ENCODE measurements at places on chromosomes 3 and 15.

DNA sequence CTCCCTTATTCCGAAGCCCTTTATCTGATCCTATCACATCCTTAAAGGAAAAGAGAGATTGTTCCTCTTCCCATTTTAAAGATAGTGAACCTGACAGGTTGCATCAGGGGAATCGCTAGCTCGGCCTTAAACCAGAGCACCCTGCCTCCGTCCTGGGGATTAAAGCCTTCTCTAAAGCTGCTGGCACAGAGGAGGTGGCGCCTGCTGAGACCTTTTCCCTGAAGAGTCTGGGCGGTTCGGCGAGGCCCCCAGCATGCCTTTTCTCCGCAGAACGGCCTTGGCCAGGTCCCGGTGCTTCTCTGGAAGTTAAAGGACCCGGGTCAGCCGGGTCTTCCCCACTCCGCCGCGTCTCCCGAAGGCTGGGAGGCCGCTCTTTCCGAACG lies 593 bp downstream of the FAM219B start:
- peak; percentile 24 for DNase-seq

GRCh38 chr3:42012383-42012934 lies 50.6 kb upstream of the ULK4 start:
- peak; percentile 40 for DNase-seq

- DNase-seq = no peak
Observed at GRCh38 chr3:14703128-14703750, 28.3 kb downstream of the C3orf20 start.

DNA sequence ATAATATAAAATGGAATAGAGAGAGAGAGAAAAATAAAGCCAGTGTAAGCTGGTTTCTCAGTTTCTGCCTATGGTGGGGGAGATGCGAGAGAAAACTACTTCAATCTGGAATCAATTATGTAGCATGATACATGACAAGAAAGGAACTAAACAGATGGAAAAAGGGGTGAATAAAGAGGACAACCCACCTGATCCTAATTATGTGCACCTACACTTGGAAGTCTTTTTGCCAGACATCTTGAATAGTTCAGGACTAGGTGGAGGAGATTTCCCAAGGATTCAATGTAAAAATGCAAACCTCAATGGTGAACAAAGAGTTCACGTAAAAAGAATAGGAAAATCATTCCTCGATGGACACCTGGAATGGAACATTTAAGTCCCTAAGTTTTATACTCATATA lies 524.4 kb upstream of the RGMA start:
- DNase-seq = no peak

- no peak for DNase-seq
Observed at GRCh38 chr3:42129014-42129953, 38.1 kb downstream of the TRAK1 start.

GRCh38 chr3:179038216-179038898 lies 33.3 kb downstream of the ZMAT3 start:
- no peak for DNase-seq

GRCh38 chr3:132781922-132782321 lies 59.7 kb upstream of the NPHP3 start:
- DNase-seq = no peak

- DNase-seq = peak; percentile 11
Observed at GRCh38 chr3:151265866-151266265, 12.5 kb downstream of the P2RY14 start.

- no peak for DNase-seq
Observed at GRCh38 chr3:17144665-17144993, 259.9 kb downstream of the PLCL2 start.

DNA sequence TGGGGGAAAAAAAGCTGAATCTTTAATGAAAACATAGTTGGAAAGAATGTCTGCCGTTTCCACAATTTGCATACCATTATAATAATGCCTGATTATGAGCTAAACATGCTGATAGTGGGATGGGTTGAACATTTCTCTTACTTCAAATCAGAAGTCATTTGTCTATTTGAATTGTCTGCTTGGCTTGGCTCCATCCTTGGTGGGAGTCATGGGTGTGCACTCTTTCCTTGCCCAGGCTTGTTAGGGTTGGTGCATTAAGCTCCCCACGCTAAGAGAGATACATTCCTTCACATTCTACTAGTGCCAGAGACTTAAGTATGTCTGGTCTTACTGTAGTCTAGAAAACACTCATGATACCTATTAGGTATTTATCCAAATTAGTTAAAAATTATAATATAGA lies 121.4 kb upstream of the RARB start:
- DNase-seq = no peak

GRCh38 chr3:126984391-126985131 lies 1.6 kb downstream of the PLXNA1 start:
- no peak for DNase-seq

- DNase-seq = peak; percentile 62
Observed at GRCh38 chr3:126357295-126358037, at the start of gene KLF15. Gene KLF15 (minus strand): TSS chr3:126357408. CDS start chr3:126352922, 4,486 bp downstream.

DNA sequence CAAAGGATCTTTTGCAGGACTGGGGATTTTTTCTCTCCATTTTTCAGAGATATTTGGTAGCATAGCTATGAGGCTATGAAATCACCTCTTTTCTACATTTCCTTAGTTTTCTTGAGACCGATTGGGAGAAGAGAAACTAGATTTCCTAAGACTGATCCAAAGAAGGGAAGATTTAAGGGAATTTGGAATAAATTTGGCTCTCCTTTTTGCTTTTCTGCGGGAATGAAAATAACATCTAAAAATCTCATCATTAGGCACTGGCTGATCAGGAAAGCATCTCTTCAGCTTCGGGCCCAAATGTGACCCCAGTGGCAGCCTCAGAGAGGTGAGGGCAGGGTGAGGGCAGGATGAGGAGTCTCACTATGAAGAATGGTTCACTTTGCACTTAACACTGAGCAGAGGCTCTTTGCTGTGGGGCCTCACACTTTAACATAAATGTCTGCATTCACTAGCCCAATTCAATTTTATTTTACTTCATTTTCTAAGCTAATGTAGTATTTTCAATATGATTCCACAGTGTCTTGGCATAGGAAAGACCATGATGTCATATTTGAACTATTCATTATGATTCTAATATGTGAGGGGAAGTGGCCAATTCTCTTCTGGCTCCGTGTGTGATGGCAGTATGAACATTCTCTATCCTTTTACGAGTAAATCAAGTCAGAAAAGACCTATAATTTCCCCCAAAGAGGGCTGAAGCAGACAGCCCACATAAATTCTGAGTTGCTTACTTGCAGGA lies 193.2 kb downstream of the MEX3B start:
- no peak for DNase-seq

GRCh38 chr15:66822114-66822513 lies 120.1 kb downstream of the SMAD6 start:
- no peak for DNase-seq

DNA sequence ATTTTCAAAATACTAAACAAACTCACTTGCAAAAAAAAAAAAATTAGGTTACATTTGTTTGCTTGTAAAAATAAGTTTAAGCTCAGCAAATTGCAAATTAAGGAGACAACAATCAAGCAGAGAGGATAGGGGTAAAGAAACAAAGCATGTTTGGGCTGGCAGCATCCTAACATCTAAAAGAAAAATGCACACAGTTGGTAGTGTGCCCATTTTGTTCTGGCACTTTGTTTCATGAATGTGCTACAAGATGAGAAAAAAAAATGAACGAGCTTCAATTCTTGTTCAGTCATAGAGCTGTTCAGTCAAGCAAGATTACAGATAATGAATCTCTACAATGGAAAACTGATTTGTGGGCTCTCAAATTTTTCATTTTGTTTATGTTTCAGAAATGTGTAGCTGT lies 17.7 kb upstream of the ZBBX start:
- no peak for DNase-seq

DNA sequence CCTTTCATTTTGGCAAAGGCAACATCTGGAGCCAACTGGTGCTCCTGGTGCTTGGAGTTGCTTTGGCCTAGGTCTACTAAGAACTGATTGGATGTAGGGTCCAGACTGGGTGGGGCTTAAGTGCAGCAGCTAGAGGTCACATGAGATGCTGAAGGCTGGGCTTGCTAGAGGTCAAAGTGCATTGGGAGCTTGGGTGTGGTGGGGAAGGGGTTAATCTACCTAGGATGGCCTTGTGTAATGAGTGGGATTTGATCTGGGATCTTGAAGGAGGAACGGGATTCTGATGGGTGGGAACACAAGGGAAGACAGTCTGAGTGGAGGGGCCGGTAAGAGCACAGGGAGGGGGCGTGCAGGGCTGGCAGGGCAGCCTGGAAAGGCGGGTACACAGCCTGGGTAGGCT lies 125.5 kb downstream of the RAB11A start:
- no peak for DNase-seq

- no peak for DNase-seq
Observed at GRCh38 chr3:145519398-145520047, 641.5 kb downstream of the PLOD2 start.
